NCI-H526 (cell line): ENCODE measurements at places on chromosomes 7 and 10.

DNA sequence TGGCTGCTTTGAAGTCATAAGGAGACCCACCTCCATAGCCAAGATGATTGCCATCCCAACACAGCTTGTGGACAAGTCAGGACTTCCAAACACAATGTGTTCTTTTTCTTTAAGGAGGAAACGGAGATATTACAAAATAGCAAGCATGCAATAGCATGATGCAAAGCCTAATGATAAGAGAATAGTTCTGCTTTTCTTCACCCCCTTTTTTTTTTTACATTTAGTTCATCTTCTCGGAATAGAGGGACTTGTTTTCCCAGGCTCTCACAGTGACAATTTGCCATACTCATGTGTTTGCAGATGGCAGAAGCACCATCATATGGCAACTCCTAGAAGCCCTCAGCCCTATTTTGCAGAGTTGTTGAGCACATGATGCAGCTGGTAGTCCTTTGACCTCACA lies 119.8 kb downstream of the ITGB8 start:
- no peak for DNase-seq

GRCh38 chr10:621981-622740 lies 67.3 kb downstream of the DIP2C start:
- no peak for DNase-seq

DNA sequence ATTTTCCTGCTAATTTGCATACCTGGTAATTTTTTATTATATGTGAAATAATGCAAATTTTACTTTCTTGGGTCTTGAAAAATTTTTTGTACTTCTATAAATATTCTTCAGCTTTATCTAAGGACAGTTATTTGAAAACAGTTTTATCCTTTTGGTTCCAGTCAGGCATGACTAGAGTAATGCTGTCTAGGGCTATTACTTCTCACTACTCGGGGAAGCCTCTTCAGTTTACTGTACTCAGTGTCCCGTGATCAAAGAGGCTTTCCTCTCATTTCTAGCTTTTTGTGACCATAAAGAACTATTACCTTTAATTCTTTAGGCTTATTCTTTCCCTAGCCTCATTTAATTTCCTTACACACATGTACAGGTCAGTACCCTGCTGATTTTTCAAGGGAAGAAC lies 153.8 kb upstream of the HDAC9 start:
- DNase-seq, result no peak

DNA sequence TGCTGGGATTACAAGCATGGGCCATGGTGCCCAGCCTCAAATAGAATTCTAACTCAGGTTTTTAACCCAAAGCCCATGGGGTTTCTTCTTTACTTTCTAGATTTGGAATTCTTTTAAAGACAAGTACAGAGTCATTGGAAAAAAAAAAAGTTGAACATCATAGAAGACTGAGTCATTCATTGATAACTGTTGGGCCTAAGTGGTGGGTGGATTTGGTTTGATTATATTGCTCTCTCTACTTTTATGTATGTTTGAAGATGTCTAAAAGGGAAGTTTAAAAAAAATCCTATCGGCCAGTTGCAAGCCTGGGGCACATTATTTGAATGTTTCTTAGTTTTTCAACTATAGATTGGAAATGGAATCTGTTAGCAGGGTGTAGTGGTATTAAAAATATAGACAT lies 49.7 kb downstream of the INPP5F start:
- no peak for DNase-seq

DNA sequence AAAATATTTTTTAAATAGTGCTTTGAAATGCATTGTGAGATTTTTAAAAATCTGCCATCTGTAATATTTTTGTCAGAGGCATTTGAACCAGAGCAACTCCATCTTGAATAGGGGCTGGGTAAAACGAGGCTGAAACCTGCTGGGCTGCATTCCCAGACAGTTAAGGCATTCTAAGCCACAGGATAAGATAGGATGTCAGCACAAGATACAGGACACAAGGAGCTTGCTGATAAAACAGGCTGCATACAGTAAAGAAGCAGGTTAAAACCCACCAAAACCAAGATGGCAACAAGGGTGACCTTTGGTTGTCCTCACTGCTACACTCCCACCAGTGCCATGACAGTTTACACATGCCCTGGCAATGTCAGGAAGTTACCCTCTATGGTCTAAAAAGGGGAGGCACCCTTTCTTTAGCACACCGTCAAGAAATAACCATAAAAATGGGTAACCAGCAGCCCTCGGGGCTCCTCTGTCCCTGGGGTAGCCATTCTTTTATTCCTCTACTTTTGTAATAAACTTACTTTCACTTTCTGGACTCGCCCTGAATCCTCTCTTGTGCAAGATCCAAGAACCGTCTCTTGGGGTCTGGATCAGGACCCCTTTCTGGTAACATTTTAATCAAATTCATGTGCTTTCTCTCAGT lies 273.7 kb downstream of the SEMA3D start:
- no peak for DNase-seq

DNA sequence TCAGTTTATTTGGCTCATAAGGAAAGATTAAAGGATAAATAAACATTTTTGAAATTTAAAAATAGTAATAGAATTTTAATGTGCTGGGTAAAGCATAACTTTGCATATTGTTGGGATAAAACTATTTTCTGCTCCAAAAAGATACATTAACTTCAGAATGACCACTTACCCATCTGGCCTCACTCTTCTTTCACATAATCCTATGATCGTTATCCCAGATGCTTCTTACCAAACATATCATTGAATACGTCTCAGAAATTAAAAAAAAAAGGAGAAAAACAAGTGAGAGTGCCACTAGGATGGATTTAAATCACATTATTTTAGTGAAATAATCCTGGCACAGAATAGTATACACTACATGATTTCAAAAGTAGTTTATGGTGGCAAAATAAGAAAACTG lies 677.5 kb upstream of the ZWINT start:
- DNase-seq, result no peak

- no peak for DNase-seq
Observed at GRCh38 chr10:26448292-26448691, 10.2 kb downstream of the APBB1IP start.

- DNase-seq, result no peak
Observed at GRCh38 chr10:113929522-113929921, 75.1 kb downstream of the NHLRC2 start.

DNA sequence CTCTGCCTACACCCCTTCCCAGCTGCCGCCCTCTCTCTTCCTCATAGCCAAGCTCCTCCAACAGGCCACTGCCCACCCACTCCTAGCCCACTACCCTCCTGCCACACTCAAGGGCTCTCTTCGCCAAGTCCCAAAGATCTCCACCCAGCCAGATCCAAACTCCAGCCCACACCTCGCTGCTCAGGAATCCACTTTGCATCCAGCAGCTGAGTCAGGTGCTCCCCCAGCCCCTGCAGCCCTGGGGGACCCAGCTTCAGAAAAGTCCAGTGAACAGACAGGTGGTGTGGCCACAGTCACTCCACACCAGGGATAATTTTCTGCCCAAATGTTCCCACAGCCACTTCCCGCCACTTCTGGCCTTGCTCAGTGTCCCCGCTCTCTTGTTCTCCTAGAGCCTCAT lies 10.9 kb downstream of the OGDHL start:
- DNase-seq, result no peak

DNA sequence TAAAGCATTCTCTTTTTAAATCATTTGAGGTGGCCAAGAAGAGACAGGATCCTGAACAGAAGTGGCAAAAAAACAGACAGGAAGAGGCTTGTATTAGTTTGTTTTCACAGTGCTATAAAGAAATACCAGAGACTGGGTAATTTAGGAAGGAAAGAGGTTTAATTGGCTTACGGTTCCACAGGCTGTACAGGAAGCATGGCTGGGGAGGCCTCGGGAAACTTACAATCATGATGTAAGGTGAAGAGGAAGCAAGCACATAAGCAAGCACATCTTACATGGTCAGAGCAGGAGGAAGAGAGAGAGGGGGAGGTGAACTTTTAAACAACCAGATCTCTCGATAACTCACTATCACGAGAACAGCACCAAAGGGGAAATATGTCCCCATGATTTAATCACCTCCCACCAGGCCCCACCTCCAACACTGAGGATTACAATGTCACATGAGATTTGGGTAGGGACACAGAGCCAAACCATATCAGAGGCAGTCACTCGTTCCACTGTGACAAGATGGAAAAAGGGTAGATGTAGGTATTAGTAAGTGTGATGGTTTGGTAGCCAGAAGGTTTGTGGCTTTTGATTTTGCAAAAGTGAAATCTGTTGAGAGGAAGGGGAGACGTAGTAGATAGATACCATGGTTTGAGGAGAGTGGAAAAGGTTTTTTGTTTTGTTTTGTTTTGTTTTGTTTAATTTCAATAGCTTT lies 5.1 kb downstream of the MSRB2 start:
- DNase-seq, result no peak

DNA sequence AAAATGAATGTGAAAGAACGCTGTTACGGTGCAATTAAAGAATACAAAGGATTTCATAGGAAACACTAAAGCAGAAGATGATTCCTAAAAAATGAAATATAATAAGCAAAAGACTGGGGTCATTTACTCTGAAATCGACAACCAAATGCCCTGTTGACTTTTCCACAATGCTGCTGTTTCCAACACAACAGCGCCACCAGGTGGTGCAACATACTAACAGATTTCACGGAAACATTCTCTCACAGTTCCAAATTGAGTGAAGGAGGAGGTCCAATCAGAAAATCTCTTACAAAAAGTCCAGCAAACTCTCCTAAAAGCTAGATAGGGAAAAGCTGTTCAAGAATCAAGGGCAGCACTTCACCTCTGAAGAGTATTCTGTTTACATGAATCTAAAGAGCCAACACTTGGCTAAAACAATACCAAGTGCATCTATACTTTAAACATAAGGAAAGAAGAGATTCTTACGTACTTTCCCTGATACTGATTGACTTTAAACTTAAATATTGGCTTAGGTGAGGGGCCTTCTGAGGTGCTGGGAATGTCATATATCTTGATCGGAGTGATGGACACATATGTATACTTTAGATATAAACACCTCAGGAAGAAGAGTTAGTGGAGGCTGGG lies 55.9 kb downstream of the UPF2 start:
- DNase-seq, result peak; percentile 54

DNA sequence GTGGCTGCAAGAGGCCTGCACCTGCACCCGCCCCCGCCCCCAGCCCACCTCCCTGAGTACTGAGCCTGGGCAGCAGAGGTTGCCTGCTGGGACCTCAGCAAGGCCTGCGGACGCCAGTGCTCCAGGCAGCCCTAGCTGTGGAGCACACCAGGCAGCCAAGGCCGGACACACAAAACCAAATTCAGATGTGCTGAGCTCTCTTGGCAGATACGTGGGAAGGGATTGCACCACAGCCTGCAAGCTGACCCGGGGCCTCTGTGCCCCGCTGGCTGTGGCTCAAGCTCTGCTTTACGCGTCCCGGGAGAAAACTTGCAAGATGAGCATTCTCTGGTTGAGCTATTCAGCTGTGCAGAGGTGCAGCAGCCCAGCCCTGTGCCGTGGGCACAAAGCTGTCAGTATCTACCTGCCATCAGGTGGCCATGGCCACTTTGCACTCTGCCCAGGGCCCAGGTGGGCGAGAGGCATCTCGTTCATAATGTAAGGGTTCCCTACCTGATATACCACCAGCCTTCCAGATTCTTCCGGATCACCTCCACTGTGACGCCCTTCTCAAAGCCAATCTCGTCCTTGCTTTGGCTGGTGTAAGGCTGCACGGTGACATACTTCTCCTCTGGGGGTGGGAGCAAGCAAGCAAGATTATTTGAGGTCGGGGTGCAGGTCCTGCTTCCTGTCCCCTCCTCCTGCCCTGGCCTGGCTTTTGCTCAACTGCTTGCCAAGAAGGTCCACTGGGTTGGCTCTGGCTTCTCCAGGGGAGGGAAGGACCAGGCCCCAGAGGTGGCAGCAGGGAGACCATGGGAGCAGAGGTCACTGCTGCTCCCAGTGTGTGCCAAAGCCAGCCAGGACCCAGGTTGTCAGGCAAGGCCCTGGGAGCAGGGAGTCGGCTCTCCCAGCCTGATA lies 123.4 kb downstream of the NEURL1 start:
- DNase-seq, result no peak

DNA sequence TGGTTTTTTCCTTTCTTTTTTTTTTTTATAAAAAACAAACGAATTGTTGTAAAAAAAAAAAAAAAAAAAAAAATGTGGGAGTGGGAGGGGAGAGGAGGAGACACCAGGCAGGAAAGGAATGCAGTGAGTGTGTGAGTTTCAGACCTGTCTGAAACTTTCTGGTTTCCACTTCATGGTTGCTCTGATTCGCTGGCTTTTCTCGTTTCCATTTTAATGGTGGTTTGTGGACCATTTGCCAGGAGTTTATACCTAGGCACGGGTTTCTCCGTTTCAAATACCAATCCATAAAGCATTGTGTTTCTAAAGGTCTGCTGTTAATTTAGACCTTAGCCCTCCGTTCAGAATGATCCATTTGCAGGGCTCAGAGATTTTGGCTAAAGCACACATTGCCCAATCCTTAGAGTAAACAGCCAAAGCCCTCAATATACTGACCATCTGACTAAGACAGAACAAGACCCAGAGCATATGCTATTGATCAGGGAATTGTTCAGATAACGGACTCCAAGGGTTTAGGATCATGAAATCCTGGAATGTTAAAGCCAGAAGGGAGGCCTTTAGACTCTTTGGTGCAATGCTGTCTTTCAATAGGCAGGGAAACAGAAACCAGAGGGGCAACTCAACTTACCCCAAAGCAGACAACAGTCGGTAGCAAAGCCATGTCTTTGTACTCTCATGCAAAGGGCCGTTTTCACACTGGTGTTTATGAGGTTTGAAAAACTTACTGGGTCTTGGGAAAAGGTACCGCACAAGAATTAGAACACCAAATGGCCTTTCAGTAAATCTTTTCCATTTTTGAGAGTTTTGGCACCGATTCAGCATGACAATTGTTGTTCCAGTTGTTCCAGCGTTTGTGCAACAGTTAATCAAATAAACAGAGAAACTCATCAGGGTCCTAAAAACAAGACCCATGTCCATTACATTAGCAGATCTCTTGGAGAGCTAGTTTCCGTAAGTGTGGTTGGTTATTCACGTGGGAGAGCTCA lies 94.3 kb upstream of the AGBL3 start:
- peak; percentile 71 for DNase-seq

- no peak for DNase-seq
Observed at GRCh38 chr7:6565655-6566054, 11.6 kb upstream of the ZDHHC4 start.

- DNase-seq, result no peak
Observed at GRCh38 chr10:33031815-33032653, 74.0 kb upstream of the ITGB1 start.

- no peak for DNase-seq
Observed at GRCh38 chr7:141039376-141039775, 24.6 kb upstream of the MRPS33 start.

DNA sequence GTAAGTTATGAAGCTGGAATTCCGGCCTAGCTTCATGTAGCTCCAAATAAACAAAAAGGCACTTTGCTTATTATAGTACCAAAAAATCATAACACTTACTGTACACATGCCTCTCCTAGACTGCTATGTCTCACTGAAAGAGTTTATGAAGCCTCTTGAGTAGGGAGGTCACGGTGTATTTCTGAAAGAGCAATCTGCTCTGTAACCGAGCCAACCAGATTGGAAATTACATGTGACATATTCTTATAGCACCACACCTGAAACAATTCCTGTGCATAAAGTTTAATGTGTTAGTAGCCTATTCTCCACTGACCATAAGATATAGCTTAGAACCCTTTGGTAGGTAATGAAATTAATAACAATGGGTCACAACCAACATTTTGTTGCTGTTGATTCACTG lies 1.3 kb upstream of the FAM3C start:
- DNase-seq, result no peak

GRCh38 chr10:74921744-74922143 lies 95.3 kb downstream of the KAT6B start:
- DNase-seq, result no peak

- no peak for DNase-seq
Observed at GRCh38 chr10:88500656-88501055, 82.5 kb downstream of the RNLS start.
